Fibroblast of gingiva (primary cell): ENCODE measurements at places on chromosomes 16 and 17.

GRCh38 chr17:61484174-61484573 lies 32.0 kb downstream of the TBX4 start:
- DNase-seq = no peak

DNA sequence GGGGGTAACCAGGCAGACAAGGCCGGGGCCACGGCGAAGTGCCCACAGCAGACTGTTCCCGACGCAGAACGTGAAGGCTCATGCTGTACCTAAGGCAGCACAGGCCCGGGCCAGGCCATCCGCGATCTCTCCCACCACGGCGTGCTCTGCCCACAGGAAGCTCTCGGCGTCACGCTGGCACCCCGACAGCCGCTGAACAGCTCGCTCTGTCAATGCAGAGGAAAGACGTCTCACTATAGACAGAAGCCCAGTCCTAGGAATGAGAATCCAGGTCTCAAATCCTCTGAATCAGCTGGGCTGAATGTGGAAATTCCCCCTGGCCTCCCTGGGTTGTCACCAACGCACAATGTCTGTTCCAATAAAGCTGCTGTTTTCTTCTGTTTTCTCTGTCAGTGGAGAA lies 21.4 kb downstream of the SERPINF1 start:
- peak; percentile 58 for DNase-seq

DNA sequence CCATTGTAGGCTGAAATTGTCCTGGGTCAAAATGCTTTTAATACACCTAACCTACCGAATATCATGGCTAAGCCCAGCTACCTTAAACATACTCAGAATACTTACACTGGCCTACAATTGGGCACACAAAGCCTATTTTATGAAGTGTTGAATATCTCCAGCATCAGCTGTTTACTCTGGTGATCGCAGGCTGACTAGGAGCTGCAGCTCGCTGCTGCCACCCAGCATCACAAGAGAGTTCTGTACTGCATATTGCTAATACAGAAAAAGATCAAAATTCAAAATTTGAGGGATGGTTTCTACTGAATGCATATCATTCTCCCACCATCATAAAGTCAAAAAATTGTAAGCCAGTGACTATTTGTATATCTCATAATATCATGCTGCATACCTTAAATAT lies 55.3 kb downstream of the ULK2 start:
- DNase-seq = no peak

- no peak for DNase-seq
These were observed 107.1 kb downstream of the STX8 start for GRCh38 chr17:9468532-9468931.

- no peak for DNase-seq
These were observed 5.1 kb downstream of the CFAP119 start for GRCh38 chr16:30756781-30757100.

- no peak for DNase-seq
These were observed 33.6 kb downstream of the SEC14L5 start for GRCh38 chr16:4991754-4992153.

- peak; percentile 79 for DNase-seq
These were observed 8.0 kb downstream of the TBC1D24 start for GRCh38 chr16:2482708-2483534.

DNA sequence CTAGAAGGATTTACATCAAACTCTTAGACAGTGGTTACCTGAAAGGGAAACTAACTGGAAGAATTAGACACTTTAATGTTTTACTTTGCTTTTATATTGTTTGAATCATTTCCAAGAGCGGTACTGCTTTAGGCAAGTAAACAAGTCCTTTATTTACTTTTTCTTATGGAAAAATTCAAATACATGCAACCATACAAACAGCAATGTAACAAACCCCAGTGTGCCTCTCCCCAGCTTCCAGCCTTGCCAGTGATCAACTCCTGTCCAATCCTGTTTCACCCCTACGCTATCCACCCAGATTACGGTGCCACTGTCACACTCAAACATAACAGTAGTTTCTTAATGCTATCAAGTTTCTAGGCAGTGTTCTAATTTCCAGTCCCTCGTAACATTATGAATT lies 85.9 kb downstream of the C16orf95 start:
- DNase-seq = no peak

DNA sequence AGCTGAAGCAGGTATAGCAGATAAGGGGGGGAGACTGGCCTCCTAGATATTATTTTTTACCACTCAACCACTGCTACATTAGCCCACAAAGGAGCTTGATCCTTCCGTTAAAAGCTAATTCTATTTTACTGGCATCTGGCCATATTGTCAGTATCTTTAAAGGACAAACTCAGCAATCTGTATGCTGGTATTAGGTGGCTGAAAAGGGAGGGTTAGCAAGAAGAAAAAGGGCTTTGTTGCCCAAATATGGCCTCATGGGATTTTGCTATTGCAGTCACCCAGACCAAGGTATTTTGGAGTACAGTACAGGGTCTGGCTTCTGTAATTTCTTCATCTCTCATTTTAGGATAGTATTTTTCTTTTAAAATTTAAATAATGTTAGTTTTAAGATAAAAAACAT lies 14.4 kb downstream of the RFWD3 start:
- DNase-seq = no peak

DNA sequence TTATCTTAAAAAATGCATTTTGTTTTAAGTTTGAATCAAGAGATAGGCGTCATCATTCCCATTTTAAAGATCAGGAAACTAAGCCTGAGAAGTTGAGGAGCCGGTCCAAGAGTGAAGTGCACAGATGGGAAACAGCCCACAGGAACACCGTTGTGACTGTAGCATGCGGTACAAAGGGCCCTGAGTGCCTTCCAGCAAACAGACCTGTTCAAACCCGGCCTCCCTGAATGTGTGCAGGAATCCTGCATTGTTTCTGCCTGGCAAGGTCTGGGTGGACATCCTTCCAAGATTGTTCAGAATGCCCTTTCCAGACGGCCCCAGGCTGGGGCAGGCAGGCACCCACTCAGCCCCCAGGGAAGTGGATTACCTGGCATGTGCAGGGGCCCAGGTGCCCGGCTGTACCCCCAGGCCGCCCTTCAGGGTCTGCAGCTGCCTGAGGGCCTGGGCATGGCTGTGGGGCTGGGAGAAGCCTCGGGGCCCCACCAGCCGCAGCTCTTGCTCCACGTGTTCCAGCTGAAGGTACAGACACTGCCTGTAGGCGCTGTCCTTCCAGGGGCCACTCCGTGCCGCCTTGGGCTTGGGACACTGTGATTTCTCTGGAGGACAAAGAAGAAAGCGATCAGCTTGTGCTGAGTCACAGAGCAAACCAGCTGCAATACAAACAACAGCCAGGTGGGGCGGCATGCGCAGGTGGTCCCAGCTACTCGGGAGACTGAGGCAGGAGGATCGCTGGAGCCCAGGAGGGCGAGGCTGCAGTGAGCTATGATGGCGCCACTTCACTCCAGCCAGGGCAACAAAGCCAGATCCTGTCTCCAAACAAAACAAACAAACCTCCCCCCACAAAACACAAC lies 45.0 kb upstream of the GCSH start:
- DNase-seq = no peak

DNA sequence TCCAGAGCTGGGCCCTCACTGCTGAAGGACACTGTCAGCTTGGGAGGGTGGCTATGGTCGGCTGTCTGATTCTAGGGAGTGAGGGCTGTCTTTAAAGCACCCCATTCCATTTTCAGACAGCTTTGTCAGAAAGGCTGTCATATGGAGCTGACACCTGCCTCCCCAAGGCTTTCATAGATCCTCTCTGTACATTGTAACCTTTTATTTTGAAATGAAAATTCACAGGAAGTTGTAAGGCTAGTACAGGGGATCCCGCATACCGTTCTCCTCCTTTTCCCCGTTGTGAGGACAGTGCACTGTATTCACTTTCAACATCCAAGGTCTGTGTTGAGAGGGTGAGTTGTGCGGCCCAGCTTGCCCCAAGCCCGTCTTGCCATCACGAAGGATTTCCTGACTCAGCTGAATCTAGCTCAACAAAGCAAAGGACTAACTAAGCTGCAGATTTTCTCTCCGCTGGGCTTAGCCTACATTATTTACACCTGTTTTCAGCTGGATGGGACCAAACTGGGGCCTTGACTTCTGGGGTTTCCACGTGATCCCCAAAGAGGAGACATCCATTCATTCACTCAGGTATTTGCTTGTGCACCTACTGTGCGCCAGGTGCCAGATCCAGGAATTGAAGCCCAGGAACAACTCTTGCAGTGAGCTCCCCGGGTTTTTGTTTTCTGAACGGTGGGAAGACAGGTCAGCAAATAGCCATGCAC lies 5.2 kb upstream of the TMEM235 start:
- DNase-seq = no peak

DNA sequence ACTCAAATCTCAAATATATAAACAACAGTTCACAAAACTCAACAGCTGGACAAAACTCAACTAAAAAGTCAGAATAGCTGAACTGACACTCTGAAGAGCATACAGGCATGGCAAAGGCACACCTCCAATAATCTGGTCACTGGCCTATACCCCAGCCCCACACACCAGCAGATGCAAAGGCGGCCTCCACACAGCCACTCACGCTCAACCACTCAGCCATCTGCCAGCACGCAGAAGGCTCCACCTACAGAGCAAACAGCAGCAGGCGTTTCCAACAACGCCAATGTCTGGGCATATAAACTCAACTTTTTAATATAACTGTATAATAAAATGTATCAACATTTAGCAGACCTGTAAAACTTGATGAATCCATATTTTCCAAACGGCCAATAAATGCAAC lies 17.2 kb downstream of the USP7 start:
- no peak for DNase-seq

DNA sequence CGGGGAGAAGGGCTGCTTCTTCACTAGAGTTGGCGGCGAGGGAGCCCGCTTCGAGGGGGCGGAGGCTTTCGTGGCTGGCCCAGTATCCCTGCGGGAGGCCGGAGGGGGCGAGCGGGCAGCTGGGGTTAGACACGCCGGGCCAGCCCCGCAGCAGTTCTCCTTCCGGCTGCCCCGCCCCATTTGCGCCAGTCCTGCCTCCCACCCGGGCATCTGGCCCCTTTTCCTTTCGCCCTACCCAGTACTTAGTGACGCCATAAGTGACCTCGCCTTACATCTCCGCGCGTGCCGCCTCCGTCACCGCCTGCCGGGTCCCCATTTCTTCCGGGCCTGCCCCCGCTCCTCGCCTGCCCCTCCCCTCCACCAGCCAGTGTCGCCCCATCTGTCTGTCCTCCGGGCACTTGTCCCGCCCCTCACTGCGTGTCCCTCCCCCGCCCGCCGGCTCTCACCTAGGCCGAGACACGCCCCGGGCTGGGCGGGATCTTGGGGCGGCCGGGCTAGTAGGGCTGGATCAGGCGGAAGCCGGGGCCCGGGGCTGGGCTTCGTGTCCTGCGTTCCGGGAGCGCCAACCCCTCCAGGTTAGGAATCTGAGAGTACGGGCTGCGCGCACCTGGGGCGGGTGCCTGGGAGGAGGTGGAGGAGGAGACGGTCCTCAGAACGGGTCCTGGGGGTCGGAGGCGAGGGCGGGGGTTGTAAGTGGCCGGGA lies 14.3 kb downstream of the SPATA32 start:
- peak; percentile 84 for DNase-seq

DNA sequence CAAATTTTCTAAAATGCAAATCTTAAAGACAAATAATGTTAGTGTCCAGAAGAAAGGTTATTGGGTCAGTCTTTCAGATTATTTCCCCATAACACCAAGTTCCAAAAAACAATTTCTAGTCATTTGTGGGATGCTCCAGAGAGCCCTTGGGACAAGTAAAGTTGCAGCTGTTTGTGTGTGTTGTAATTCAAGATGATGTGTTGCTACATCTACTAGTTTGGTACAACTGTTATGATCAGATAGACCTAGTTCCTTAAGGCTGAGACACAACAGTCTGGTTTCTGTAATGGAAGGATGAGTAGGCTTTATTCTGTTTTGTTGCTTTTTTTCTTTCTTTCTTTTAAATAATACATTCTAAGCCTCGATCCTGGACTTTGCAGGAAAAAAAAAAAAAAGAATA lies 41.9 kb downstream of the PIGL start:
- peak; percentile 95 for DNase-seq
